ENCODE measurements at places on chromosomes 7 and 10.

GRCh38 chr7:155286686-155287085, 11.0 kb upstream of the INSIG1 start:
- no peak overlapping the region for H3K27ac ChIP-seq
- H3K4me3 ChIP-seq, result no peak overlapping the region
- H3K4me1 ChIP-seq, result peaks cover 3% of the 10 kb centered on the region
- DNase-seq, result no peak
- H3K27me3 ChIP-seq, result peaks cover 5% of the 10 kb centered on the region
- H3K36me3 ChIP-seq, result no peaks in the 10 kb centered on the region

DNA sequence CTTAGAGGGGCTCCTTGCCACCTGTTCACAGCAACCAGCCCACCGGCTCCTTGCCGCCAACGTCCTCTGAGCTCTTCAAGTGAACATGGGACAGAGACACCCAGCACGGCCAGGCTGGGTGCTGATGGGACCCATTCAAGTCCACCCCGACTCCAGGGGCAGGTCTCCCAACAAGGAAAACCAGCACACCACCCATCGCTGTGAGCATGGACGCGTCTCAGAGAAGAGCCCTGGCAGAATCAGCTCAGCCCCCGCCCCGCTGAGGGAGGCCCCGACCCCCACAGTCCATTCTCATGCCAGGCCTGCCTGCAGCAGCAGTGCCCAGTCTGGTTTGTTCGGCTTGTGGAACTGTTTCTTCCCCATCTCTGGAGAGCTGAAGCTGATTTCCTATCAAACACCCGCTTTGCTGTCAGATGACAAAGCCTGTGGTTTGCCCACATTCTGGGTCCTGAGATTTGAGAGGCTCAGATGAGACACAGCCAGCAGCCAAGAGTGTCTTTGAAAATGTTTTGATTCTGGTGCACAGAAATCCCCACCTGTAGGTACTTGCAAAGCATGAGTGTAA, 216.6 kb downstream of the ZMYND11 start:
- DNase-seq, result no peak
- no peaks in the 10 kb centered on the region for H3K27me3 ChIP-seq
- no peak overlapping the region for H3K4me3 ChIP-seq
- peaks cover 71% of the 10 kb centered on the region for H3K36me3 ChIP-seq

DNA sequence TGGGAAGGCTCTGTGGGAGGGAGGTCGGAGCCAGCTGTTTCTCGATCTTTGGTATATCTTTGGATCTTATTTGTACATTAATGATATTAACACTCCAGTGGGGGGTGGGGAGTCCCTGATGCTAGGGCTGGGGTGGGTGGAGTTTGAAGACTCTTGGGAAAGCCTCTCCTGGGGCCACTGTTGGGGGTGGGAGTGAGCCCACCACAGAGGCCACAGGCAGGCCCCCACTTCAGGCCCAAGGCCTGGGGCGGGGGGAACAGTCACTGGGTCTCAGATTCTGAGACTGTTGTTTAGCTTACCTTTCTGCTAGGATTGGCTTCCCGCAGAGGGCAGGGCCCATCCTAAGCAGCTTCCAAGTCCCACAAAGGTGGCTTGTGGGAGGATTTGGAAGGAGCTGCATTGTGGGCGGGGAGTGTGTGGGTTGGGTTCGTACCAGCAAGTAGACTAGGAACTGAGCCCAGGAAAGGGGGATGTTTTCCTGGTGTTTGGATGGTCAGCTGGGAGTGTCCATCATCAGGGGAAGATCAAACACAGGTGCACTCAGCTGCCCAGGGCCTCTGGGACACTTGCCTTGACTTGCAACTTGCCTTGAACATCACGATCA, 11.9 kb downstream of the YKT6 start:
- peak; percentile 55 for DNase-seq
- H3K4me3 ChIP-seq, result no peak overlapping the region
- no peaks in the 10 kb centered on the region for H3K27me3 ChIP-seq
- no peak overlapping the region for H3K27ac ChIP-seq
- peaks cover 63% of the 10 kb centered on the region for H3K36me3 ChIP-seq
- peaks cover 47% of the 10 kb centered on the region for H3K4me1 ChIP-seq

GRCh38 chr7:105976868-105977267, 13.8 kb downstream of the CDHR3 start:
- peaks cover 34% of the 10 kb centered on the region for H3K4me1 ChIP-seq
- no peaks in the 10 kb centered on the region for H3K27me3 ChIP-seq
- no peak for DNase-seq

GRCh38 chr7:142439739-142440138, 181.9 kb upstream of the PRSS58 start:
- no peaks in the 10 kb centered on the region for H3K27me3 ChIP-seq
- H3K36me3 ChIP-seq, result no peaks in the 10 kb centered on the region
- H3K4me3 ChIP-seq, result no peak overlapping the region

All from muscle of leg (tissue), 16 donors.